Activated T-cell treated with anti-CD3 and anti-CD28 coated beads, Interleukin-2, amount 50 U/mL, for 1 hour (primary cell): ENCODE measurements at places on chromosomes 2 and 18.

- no peak for DNase-seq
These were observed 482.7 kb upstream of the SETBP1 start for GRCh38 chr18:44197832-44198611.

GRCh38 chr2:2527148-2527547 is 196.1 kb upstream of the MYT1L start:
- DNase-seq = no peak

DNA sequence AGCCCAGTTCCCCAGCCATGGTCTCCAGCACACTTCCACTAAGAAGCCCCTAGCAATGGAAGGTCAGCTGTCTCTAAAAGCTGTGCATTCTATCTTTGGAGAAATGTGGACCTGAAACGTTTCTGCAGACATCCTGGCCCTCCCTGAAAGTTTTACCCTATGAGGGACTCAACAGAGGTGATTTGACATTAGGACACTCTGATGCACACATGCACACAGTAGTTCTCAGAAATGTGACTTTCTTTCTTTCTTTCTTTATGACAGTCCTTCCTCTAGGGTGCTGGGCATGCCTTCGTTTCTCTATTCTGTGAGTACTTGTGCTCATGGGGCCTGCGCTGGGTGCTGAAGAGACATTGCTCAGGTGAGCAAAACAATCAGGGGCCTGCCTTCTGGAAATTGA is 857.3 kb downstream of the RNF144A start:
- DNase-seq = no peak

- DNase-seq = no peak
These were observed at the start of gene RAB17 for GRCh38 chr2:237590272-237591140. RAB17 (minus strand) TSS chr2:237590734; CDS start chr2:237586154, 4,580 bp downstream.

DNA sequence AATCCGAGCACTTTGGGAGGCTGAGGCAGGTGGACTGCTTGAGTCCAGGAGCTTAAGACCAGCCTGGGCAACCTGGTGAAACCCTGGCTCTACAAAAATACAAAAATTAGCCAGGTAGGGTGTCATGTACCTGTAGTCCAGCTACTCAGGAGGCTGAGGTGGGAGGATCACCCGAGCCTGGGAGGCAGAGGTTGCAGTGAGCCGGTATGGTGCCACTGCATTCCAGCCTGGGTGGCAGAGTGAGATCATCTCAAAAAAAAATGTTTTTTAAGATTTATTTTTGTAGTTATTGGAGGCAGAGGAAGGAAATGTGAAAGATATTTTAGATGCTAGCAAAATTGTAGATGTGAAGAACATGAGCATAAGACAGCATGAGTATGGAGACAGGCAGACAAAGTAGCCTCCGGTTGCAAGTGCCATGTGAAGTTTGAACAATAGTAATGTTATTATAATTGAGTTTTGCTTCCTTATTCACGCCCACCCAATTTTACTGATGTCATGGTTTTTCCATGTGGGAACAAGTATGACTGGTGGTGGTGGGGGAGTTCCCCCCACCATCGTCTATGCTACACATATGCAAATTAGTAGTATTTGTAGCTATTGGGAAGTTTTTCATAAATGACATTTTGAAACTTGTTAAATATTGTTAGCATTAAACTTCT is 18.0 kb downstream of the REL start:
- no peak for DNase-seq
